B cell (primary cell): ENCODE measurements at places on chromosomes 2 and 18. TPM values are rescaled to one million over a fixed set of nuclear protein-coding genes. Genes with fewer than 3 reads are reported as not detected.

- no peak for DNase-seq
Measured at GRCh38 chr2:224776795-224777558, 60.8 kb upstream of the CCDC195 start.

DNA sequence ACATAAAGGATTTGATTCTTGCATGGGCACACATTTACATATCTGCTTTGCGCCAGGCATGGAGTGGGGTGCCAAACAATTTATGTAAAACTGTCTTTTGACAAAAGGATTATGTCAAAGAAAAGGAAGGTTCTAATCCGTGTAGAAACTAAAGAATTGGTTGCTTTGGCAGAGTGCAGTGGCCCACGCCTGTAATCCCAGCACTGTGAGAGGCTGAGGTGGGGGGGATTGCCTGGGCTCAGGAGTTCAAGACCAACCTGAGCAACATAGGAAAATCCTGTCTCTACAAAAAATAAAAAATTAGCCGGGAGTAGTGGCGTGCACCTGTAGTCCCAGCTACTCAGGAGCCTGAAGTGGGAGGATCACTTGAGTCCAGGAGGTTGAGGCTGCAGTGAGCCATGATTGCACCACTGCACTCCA lies 1.1 kb upstream of the MTERF4 start:
- DNase-seq = no peak

- DNase-seq = no peak
Measured at GRCh38 chr2:20222014-20222768, 2.7 kb downstream of the SDC1 start.

Gene TCF7L1
- 0.53 and 0.67 TPM in 2 replicates for total RNA-seq

Gene EGR4
- total RNA-seq = 0.30 and 0.41 TPM in 2 replicates

GRCh38 chr18:9552616-9553015 lies 61.7 kb downstream of the PPP4R1 start:
- DNase-seq = no peak

DNA sequence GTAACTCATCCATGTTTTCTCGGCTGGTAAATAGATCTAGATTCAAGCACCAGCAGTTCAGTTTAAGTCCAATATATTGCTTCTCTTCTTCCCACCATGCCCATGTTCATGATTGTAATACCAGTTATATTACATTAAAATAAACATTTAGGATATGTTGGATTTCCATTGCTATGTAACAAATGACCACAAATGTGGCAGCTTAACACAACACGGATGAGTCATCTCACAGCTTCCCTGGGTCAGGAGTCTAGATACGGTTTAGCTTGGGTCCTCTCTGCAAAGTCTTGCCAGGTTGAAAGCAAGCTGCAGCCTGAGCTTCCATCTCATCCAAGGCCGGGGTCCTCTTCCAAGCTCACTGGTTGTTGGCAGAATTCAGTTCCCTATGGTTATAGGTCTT lies 39.4 kb upstream of the SMAD2 start:
- DNase-seq = no peak

DNA sequence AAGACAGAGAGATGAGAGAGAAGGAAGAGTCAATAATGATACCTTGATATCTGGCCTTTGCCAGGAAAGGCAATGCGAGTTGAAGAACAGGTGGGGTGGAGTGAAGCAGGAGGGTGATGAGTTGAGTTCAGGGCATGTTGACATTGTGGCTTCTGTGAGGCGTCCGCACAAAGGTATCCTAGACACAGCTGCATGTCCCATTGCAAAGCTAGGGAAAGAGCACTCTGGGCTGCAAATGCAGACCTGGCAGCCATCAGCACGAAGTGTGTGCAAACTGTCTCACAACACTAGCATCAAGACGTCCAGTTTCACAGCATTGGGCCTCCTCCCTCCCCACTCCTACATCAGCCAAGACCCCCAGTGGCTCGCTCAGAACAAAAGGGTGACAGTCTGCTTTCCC lies 36.1 kb downstream of the TEX51 start:
- no peak for DNase-seq

Gene CPO
- total RNA-seq = not detected in 2 replicates

Gene NPHP1
- 1.6 and 2.4 TPM in 2 replicates for total RNA-seq

DNA sequence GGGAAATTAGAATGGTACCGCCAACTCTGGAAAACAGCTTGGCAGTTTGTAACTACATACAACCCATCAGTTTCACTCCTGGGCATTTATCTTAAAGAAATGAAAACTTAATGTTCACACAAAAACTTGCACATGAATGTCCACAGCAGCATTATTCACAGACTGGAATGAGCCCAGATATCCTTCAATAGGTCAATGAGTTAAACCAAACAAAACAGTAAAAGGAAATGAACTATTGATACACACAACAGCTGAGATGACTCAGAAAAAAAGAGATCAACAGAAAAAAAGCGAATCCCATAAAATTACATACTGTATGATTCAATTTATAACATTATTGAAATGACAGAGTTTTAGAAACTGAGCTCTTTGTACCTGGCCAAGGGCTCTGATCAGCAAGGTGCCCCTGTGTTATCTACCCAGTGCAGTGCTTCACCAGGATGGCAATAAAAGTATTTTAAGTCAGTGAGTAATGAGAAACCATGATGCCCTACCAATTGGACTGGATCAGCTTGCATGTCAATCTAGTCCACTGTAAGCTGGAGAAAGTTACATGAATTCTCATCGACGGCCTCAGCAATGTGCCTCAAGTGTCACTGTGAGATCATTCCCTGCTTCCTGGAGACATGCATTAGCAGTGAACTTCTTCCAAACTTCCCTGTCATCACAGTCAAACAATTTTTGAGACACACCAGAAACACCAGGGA lies 21.9 kb downstream of the TMEM237 start:
- DNase-seq = no peak

DNA sequence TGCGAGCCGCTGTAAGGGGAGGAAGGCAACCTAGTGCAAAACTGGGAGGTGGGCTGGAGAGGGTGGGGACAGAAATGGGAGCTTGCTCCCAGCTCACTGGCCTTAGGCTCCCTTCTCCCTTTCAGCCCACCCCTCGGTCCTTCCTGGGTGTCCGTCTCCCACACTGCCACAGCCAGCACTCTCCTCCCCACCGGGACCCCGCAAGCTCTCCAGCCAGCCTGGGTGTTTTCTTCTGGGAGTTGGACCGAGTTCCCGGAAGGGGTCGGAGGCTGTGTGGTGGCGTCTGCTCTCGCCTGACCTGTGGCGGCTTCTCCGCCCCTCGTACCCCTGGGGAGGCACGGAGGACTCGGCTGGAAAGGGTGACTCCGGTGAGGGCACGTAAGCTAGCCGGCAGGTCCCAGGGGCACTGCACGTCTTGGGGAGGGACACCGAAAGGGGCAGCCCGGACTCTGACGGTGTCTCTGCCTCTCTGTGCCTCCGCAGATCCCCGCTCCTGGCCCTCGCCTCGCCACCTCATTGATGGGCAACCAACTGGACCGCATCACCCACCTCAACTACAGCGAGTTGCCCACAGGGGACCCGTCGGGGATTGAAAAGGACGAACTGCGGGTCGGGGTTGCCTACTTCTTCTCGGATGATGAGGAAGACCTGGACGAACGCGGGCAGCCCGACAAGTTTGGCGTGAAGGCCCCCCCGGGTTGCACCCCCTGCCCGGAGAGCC lies 1.1 kb downstream of the LRATD1 start:
- no peak for DNase-seq

- DNase-seq = no peak
Measured at GRCh38 chr2:98245491-98245890, 100.8 kb upstream of the CNGA3 start.

DNA sequence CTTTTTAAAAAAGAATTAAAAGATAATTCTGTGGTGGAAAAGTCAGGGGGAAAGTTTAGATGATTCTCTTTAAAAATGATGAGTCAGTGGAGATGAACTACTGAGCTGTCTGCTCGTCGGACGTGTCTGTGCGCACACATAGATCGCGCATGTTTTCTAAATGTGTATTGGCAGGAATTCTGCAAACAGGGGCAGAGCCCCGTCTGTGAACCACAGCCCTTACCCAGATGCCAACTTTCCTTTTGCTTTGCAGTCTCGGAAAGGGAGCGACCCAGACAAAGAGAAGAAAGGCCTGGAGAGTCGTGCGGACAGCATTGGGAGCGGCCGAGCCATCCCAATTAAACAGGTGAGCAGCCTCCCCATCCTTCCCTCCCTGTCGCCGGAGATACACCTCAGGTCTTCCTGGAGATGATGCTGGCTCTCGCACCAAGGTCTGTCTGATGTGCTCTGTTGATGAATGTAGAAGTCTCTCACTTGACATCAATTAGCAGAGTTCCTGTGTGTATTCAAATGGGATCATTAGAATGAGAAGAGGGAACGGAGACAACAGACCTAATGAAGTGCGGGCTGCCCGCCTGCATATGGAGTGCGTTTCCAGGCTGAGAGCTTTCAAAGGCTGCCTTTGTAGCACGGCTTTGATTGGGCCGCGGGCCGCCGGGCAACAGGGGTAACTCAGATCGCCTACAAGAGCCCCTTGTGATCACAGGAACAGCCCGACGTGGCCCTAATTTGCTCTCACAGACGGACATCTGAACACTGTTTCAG lies 313.3 kb downstream of the AGAP1 start:
- no peak for DNase-seq

- no peak for DNase-seq
Measured at GRCh38 chr2:172374318-172375240, 52.8 kb upstream of the ITGA6 start.

DNA sequence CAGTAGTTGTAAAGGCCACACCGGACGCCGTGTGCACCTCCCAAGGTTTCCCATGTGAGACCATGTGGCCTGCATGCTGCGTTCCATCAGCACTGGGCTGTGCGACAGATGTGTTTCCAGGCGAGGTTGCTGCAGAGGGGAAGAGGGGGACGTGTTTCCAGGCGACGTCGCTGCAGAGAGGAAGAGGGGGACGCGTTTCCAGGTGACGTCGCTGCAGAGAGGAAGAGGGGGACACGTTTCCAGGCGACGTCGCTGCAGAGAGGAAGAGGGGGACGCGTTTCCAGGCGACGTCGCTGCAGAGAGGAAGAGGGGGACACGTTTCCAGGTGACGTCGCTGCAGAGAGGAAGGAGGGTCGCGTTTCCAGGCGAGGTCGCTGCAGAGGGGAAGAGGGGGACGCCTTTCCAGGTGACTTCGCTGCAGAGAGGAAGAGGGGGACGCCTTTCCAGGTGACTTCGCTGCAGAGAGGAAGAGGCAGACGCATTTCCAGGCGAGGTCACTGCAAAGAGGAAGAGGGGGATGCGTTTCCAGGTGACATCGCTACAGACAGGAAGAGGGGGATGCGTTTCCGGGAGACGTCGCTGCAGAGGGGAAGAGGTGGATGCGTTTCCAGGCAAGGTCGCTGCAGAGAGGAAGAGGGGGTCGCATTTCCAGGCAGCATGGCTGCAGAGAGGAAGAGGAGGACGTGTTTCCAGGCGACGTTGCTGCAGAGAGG lies 24.5 kb downstream of the NFATC1 start:
- DNase-seq = no peak

GRCh38 chr2:7048762-7049294 lies 131.6 kb downstream of the RNF144A start:
- no peak for DNase-seq

- peak; percentile 59 for DNase-seq
Measured at GRCh38 chr2:151238527-151239487, 22.9 kb downstream of the RBM43 start.

Gene SLC5A7
- not detected in 2 replicates for total RNA-seq

DNA sequence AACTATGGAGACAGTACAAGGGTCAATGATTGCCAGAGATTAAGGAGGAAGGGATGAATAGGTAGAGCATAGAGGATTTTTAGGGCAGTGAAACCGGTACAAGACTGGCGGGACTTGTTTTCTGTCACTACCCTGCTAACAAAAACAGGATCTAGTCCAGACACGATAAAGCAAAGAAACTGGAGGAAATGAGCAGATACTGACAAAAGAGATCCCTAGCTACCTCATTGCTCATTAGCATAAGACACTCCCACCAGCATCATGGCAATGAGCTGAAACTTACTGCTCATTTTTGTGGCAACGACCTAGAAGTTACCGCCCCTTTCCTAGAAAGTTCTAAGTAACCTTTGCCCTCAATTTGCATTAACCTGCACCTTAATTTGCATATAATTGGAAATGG lies 131.2 kb downstream of the ETAA1 start:
- no peak for DNase-seq

Gene B4GALT6
- 1.7 TPM in 2 replicates for total RNA-seq

GRCh38 chr2:240819858-240820606 lies at the start of gene KIF1A:
Gene KIF1A (minus strand): TSS chr2:240820219. CDS start chr2:240797752, 22,467 bp downstream.
- no peak for DNase-seq

GRCh38 chr2:64626963-64627760 lies 26.6 kb downstream of the SERTAD2 start:
- DNase-seq = no peak
